ENCODE measurements at places on chromosomes 13 and 19.

GRCh38 chr19:49817964-49818648 lies at the start of gene MED25:
MED25 (plus strand) TSS chr19:49818289; CDS start chr19:49818342, 53 bp downstream.
- DNase-seq, result peak; percentile 84

DNA sequence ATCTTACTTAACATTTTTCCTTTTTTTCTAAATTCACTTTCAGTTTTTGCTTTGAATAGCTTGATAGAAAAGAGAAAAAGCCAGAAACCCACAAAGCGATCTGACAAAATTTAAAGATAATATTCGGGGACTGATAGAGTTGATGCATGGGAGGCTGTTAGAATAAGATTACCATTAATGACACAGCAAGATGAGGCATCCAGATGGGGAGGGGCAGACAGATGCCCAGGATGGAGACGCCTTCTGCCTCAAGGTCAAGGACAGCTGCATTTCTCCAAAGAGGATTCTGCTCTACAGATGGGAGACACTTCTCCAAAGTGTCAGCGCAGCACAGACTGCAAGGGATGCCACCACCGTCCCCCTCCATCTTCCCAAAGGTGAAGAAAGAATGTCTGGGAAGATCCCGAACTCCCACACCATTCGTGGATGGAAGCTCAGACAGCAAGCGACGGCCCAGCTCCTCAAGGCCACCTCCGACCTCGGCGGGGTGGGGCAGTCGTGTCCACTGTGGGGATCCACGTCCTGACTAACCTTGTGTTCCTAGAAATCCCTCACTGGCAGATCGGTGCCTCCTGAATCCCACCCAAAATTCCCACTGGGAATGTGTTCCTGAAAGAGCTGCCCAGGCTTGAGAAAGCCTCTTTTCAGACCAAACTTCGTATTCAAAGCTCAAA lies 32.9 kb downstream of the NAXD start:
- DNase-seq, result no peak

GRCh38 chr13:69921156-69921555 lies 186.5 kb upstream of the ATXN8OS start:
- no peak for DNase-seq

GRCh38 chr13:104831831-104832230 lies 1703.6 kb downstream of the EFNB2 start:
- no peak for DNase-seq

- DNase-seq, result no peak
Observed at GRCh38 chr13:36915896-36916640, 4.0 kb downstream of the SMAD9 start.

DNA sequence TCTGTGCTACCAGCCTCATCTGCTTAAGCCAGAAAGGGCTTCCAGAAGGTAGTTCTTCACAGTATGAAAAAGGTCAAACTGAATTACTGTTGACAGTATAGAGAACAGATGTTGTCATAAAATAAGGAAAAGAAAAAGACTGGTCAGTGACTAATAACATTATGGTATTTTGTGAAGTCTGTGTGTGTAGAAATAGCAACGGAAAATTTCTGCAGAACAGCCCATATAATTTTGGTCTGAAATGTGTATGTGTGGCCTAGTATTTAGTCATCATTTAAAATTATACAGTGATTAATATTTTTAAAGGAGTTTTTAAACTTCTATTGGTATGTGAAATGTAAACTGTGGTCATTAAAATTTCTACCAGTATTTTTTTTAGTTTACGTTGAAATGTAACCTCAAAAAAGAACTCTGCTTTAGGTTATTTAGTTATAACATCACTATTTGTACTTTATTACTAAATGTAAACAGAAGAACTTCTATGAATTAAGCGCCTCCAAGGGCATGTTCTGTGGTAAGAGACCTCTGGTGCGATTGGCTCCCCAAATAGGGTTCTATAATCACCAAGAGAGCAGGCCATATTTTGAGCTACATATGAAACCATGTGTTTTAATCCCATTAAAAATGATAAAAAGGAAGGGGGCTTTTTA lies 3.3 kb upstream of the GPR183 start:
- DNase-seq, result no peak

GRCh38 chr13:59300355-59301173 lies 863.2 kb downstream of the DIAPH3 start:
- DNase-seq, result no peak

DNA sequence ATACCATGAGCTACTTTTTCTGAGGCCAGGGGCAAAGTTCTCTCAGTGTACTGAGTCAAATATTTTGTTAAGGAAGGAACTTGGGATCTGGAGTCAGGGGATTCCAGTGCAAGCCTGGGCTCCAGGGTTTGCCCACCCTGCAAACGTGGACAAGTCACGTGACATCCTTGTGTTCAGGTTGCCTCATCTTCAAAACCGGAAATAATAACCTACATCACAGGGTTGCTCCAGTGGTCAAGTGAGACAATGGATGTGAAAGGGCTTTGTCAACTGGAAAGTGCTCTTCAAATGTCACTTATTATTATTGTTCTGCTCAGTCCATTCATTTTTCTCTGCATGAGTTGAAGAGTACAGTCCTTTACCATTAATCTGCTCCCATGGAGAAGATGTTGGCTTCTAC lies 414.9 kb downstream of the COG6 start:
- DNase-seq, result no peak

GRCh38 chr19:17264641-17264979 lies at the start of gene USHBP1:
USHBP1 (minus strand) TSS chr19:17264745; CDS start chr19:17264299, 446 bp downstream.
- no peak for DNase-seq

- peak; percentile 30 for DNase-seq
Observed at GRCh38 chr13:27830010-27830409, 37.7 kb downstream of the GSX1 start.

- no peak for DNase-seq
Observed at GRCh38 chr13:95420501-95420900, 119.2 kb upstream of the ABCC4 start.

GRCh38 chr13:75402787-75403186 lies 79.2 kb downstream of the TBC1D4 start:
- DNase-seq, result no peak

- no peak for DNase-seq
Observed at GRCh38 chr19:32674153-32674930, 638 bp downstream of the ANKRD27 start.

GRCh38 chr19:52936954-52937325 lies 13.7 kb upstream of the ZNF888 start:
- no peak for DNase-seq

- no peak for DNase-seq
Observed at GRCh38 chr13:43054803-43055802, 31.7 kb downstream of the DNAJC15 start.

GRCh38 chr19:16703677-16704076 lies 16.0 kb upstream of the NWD1 start:
- no peak for DNase-seq

- DNase-seq, result no peak
Observed at GRCh38 chr19:40523322-40524047, 53.2 kb upstream of the SHKBP1 start.

GRCh38 chr13:43776006-43776405 lies 10.8 kb downstream of the ENOX1 start:
- DNase-seq, result no peak

- no peak for DNase-seq
Observed at GRCh38 chr13:113670541-113670940, 3.5 kb downstream of the GRK1 start.

- no peak for DNase-seq
Observed at GRCh38 chr19:19388568-19389555, 16.6 kb upstream of the GATAD2A start.

DNA sequence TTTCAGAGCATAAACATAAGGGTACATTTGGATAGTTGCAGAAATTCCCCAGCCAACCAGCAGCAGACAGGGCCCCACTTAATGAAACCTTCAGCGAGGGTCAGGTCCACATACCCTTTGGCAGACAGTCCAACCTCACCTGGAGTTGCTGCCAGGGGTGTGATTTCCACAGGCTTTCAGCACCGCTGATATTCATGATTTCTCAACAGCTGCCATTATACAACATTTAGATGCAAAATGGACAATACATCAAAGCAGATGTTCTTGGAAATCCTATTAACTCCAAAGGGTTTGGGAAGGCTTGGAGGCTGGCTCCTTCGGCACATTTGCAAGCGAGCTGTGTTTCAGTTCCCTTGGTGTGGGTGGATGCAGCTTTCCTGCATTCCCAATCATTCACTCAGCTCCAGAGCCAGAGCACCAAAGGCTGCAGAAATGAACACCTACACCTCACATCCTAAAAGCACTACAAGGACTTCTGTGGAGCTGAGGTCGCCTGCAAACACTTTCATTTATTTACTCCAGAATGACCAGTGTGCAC lies 147.2 kb upstream of the VSTM2B start:
- DNase-seq, result no peak

DNA sequence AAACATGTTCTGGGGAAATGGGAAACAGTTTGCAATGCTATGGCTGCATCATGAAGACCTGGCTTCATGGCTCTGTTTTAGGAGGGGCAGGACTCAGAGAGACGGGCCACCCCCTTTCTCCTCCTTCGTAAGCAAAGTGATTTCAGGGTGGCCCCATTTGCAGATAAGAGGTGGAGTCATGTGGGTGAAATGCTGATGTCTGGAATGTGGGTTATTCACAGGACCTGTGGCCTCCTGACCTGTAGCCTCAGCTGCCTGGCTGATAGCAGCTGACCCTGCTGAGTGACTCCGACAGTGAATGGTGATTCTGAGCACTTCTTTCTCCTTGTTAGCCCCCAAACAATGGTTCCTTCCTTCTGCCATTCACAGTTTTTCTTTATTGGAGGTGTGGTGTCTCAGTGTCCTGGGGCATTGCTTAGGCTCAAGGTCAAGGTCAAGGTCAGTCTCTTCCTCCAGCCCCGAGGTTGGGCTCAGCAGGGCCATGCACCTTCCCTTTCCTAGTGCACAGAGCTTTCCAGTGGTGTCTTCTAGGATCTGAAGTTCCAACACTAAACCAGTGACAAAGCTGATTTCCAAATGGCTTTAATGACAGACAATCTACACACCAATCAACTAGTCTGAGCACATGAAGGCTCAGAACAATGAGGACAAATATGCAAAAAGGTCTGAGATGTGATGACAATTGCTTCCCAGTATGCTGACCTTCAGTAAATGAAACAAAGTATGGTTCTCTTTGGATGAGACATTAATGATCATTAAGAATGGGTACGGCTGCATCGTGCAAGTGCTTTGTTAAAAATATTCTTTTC lies 49.6 kb upstream of the ANKRD10 start:
- DNase-seq, result no peak

GRCh38 chr13:40580566-40581276 lies 85.7 kb downstream of the FOXO1 start:
- DNase-seq, result no peak

DNA sequence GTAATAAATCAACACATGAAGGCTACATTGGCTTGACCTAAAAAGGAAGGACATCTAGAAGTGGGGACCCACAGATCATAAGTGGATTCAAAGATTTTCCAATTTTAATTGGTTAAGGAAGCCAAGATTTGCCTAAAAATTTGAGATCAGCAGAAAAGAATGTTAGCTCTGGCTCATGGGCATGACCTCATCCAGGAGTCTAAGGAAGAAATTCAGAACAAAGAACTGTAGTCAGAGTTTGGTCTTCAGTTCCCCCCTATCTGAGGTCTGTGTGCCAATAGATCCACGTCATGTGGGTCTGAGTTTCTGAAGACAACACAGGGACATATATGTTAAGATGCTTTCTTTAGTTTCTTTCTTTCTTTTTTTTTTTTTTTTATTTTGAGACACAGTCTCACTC lies 648.8 kb upstream of the SPRY2 start:
- no peak for DNase-seq

DNA sequence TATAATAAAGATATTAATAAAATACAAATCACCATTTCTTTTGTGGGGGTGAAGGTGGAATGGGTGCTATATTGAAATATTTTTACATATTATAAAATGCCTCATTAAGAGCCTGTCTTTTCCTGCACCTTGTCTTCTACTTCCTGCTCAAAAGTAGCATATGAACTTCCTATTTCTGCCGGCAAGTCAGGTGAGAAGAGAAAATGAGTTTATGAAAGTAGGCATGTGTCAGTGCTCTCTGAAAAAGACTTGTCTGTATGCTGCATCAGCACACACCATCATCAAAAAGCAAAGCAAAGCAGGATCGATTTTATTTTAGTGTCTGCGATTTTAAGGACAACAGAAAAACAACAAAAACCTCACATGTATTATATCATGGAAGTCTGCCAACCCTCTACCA lies 114.2 kb downstream of the RAP2A start:
- DNase-seq, result no peak

DNA sequence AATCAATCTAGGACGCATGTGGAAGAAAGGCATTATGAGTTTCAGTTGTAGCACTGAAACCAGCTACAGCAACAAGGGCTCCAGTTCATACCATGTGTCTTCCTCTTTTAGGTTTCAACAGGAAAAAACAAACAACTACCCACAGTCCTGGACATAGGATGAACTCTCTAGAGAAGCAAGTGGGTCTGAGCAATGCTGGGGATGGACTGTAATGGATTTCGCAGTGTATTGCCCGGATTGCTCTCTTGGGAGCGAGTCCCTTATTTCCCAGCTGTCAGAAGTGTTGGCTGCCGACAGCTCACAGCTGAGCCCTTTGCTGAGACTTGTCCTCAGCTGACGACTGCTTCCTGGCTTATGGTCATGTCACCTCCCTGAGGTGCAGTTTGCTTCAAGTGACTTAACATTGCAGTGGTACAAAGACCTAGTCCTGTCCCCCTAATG lies 12.1 kb upstream of the MYCBP2 start:
- DNase-seq, result no peak

DNA sequence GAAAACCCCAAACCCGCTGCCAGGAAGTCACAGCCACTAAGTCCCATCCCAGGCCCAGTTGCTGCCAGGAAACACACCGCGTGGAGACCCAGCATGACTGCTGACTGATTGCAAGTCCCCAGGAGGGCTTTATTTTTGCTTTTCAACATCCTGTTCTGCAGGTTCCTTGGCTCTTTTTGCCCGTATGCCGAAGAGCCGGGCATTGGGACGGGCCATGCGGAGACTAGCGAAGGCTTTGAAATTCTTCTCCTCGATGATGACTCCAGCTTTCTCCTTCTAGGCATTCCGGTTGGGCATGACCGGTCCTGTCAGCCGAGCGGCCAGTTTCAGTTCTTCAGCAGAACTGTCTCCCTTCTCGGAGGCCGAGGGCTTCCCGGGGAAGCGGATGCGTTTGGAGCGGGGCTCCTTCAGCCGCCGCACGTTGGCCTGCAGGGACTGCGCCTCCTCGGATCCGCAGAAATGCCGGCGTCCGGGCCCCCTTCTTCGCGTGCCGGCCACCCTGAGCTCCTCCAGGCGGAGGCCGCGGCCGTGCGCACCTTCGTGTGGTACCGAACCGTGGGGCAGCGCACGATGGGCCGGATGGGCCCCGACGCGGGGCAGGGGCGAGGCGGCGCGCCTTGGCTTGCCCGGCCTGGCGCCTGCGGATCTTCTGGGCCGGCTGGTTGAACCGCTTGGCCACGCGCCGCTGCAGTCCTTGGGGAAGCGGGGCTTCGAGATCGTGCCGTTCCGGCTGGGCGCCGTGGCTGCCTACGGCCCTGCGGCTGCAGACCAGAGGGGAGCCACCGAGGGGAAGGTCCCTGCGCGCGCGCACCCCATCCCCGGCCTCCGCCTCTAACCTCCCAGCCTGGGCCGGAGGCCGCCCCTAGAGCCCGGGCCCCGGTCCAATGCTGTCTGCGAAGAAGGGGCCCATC lies 15.2 kb downstream of the ZSCAN5C start:
- DNase-seq, result no peak

GRCh38 chr19:21117041-21117907 lies 24.6 kb upstream of the ZNF431 start:
- DNase-seq, result no peak
